Suppressor macrophage (primary cell): ENCODE measurements at places on chromosomes 7 and 10.

GRCh38 chr10:116687633-116688032 is 54.7 kb downstream of the HSPA12A start:
- no peak for DNase-seq

DNA sequence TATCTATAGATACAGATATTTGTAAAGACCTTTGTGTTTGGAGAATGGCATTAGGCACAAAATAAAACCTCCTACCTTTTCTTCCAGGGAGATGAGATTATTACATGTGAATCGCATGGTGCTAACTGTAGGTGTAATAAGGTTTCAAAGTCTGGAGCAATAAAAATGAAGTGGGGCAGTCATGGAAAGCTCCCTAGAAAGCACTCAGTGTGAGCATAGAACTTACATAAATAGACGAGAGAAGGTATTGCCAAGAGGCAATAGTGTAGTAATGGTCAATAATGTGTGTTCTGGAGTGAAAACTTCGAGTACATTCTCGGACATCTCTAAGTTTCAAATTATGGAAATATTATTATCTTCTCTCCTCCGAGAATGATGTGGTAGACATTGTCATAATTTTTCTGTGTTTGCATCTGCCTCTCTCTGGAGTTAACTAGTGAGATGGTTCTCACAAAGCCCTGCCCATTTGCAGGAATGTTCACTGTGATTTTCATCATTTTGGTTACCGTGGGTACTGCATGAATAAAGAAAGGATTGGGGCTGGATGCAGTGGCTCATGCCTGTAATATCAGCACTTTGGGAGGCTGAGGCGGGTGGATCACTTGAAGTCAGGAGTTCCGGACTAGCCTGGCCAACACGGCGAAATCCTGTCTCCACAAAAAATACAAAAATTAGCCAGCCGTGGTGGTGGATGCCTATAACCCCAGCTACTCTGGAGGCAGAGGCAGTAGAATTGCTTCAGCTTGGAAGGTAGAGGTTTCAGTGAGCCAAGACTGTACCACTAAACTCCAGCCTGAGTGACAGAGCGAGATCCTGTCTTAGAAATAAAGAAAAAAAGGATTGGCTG is 10.6 kb downstream of the VIM start:
- peak; percentile 34 for DNase-seq

GRCh38 chr7:142760071-142760642 is 10.6 kb upstream of the PRSS2 start:
- DNase-seq, result no peak

DNA sequence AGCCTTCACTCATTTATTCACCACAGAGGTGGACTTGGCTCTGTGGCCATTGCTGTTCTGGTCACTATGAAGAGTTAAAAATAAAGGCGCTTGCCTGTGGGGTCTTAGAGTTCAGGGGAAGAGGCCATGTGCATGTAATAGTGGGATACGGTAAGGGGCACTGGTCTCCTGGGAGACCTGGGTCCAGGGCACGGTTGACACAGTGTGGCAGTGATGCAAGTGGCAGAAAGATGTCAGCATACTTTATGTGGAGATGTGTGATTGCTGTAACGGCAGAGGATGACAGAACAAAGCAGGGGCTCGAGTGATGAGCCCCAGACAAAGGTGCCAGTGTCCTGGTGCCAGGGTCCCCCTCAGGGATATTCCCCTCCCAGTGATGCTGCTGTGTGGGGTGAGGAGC is 8.6 kb downstream of the ZSCAN25 start:
- DNase-seq, result no peak

DNA sequence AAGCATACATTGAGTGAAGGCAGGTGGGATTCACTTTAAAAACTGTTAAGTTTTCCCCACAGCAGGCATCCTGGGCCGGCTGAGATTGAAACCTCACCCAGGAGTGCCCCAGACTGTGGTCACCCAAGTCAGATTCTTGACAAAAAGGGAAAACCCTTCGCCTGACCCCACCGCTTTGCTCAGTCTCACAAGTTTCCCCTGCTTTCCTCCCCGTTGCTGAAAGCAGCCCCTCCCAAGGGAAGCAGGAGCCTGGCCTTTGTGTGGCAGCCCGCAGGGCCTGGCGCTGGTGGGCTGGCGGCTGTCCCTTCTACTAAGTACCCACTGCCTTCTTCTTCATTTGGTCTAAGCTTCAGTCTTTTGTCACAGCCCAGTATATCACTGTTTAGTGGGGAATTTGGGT is 16.0 kb downstream of the RNF32 start:
- no peak for DNase-seq

DNA sequence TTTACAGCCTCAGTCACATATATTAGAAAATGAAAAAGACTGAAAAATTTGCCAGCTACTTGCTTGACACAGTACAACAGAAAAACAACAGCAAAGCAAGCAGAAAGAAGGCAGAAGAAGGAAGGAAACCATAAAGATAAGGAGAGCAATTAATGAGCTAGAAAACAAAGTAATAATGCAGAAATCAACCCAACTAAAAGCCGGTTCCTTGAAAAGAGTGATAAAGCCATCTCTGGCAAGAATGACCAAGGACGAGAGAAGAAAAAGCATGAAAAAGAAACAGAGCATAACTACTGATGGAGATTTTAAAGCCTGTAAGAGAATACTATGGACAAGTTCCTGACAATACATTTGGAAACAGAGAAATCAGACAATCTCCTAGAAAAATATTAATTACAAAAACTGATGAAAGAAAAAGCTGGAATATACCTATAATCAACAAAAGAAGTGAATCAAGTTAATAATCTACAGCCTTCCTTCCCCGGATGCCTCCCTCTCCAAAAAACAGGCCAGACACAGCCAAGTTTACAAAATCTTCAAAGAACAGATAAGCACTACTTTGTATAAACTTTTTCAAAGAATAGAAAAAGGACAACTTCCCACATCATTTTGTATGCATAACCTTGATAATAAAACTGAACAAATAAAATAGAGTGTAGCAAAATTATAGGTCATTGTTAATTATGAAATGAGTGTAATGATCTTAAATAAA is 204.0 kb downstream of the BAMBI start:
- DNase-seq, result no peak

DNA sequence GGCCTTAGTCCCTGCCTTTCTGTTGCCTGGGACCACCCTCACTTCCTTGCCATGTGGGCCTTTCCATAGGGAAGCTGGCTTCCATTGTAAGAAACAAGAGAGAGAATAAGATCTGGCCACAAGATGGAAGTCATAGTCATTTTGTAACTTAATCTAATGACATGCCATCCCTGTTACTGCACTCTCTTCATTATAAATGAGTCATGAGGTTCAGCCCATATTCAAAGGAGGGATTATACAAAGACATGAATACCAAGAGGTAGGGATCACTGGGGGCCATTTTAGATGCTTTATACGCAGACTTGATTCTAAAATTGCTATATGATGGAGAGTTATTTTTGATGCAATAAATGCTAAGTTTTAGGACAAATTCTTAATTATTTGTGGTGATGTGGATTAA is 75.2 kb upstream of the CELF2 start:
- DNase-seq, result no peak

DNA sequence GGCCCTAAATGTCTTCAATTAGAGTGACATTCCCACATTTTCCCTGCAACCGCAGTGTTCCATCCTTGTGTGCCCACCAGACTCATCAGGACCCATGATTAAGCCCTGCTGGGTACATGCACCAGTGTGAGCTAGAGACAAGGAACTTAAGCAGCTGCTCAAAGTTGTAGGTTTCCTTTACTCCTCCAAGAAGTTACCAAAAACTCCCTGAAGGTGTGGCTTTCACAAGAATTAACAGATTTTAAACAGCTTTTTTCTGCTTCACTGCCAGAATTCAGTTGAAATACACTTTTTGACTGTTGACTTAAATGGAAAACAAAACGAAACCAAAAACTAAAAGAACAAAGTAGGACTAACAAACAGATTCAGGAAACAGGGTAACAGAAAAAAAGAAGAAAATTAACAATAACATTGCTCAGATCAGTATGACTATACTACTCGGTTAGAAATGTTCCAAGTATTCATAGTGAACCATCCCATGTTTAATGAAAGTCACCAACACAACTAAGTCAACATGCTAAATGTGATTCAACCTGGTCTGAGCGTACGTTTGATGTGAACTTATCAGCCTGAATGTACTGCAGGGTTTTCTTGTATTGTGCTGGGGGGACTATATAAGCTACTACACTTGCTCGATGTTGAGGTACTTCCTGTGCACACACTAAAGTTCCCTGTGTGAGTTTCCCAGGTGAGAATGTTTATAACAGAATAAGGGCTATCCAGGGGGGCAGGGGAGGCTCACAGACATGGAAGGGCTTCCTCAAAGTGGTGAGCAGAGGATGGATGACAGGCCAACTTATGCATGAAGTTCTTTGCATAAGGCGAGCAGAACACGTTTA is 22.2 kb downstream of the SLC37A3 start:
- DNase-seq, result no peak

DNA sequence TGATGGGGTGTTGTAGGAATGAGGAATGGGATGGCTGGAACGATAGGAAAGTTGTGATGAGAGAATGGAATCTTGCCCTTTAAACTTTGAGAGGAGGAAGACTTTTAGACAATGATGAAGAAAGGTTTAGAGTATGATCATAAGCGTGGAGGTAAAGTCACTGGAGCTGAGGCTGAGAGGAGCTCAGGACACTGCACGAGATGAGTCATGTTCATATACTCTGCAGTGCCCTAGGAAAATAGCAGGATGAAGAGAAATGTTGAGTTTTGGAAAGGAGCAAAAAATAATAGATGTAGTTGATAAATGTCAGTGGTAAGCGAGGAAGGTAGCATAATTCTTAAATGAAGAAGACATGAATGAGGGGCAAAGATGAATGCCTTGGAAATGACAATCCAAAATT is 28.3 kb upstream of the CUL1 start:
- no peak for DNase-seq

DNA sequence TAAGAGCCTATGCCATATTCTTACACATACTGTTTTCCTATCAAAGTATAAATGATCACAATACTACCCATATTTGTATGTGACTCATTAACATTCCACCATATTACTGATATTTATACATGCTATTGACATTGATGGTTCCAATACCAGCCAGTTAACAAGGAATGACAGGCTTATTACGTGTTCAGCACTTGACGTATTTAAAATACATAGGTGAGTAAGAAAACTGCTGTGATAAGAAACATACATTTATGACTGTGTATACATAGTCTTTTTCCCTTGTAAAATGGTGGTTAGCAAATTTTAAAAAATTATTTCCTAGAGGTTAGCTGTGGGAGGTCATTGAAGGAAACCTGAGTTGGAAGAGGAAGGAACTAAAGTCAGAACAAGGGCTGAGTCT is 81.1 kb upstream of the NEUROD6 start:
- no peak for DNase-seq

DNA sequence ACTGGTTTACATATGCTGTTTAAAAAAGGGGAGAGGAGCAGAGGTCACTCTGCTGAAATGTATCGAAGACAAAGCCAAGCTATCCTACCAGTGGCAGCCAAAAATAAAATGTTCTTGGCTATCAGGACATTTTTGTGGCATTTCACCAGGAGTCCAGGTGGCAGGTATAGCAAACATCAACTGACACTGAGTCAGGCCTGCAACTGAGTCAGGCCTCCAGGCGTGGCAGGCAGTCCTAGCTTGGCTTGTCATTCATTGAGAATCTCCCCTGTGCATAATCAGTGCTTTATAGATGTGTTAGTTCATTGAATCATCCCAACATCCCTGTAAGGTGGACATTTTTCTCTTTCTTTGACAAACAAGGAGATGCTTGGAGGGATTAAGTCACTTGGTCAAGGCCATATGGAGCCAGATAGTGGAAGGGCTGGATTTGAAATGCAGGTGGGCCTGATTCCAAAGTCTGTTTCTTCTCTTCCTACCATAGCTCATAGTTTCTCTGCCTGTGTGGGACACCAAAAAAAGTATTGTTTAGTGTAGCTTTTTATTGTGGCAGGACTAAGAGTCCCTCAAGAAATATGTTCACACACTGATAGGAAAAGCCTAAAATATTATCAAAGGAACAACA is 4.3 kb downstream of the DYNC1I1 start:
- DNase-seq, result no peak

- DNase-seq, result no peak
These were observed 64.3 kb downstream of the ZRANB1 start for GRCh38 chr10:125006188-125006680.
